ENCODE measurements at places on chromosomes 5 and 9.

GRCh38 chr9:133484671-133485437 is 6.0 kb upstream of the SLC2A6 start:
- no peak for DNase-seq

- DNase-seq = peak; percentile 97
These were observed 87.8 kb upstream of the TNFAIP8 start for GRCh38 chr5:119267958-119268386.

- no peak for DNase-seq
These were observed 6.4 kb downstream of the CEMIP2 start for GRCh38 chr9:71761938-71762353.

GRCh38 chr9:124812441-124812876 is 35.5 kb downstream of the OLFML2A start:
- DNase-seq = no peak

GRCh38 chr5:78920604-78921003 is 64.5 kb downstream of the ARSB start:
- DNase-seq = no peak

GRCh38 chr5:148808864-148809642 is 17.4 kb upstream of the ADRB2 start:
- DNase-seq = no peak

GRCh38 chr5:89556215-89556913 is 673.4 kb upstream of the MEF2C start:
- DNase-seq = no peak

DNA sequence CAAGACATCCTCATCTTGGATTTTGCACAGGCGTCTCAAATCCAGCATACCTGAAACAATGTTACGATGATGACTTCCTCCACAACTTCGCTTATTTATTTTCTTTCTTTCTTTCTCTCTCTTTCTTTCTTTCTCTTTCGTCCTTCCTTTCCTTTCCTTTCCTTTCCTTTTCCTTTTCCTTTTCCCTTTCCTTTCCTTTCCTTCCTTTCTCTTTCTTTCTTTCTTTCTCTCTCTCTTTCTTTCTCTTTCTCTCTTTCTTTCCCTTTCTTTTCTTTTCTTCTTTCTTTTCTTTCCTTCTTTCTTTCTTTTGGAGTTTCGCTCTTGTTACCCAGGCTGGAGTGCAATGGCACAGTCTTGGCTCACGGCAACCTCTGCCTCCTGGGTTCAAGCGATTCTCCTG is 20.1 kb downstream of the NDUFS4 start:
- DNase-seq = no peak

DNA sequence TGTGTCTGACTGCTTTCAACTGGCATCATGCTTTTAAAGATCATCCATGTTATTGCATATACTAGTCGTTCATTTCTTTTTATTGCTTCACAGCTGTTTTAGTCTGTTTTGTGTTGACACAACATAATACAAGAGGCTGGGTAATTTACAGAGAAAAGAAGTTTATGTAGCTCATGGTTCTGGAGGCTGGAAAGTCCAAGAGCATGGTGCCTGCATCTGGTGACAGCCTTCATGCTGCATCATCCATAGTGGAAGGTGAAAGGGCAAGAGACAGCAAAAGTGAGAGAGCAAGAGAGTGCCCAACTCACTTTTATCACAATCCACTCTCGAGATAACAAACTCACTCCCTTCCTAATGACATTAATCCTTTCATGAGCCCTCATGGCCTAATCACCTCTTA is 198.4 kb downstream of the NSG2 start:
- no peak for DNase-seq

- no peak for DNase-seq
These were observed 39.4 kb upstream of the HMCN2 start for GRCh38 chr9:130226112-130226511.

DNA sequence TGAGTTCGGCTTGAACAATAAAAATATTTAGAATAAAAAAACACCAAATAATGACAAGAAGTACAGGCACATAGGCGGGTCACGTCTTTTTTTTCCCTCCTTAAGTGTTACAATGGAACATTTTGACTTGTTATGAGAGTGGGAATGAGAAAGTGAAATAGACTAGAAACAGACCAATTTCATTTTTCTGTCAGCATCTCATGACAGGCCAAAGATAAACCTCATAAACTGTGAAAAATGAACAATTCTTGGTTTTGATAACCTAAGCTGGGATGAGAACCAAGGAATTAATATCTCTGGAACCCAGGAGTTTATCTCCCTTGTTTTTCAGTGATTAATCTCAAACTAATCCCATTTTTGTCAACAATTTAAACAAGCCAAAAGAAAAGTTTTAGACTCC is 299.5 kb downstream of the SLIT3 start:
- no peak for DNase-seq

- no peak for DNase-seq
These were observed 135.1 kb downstream of the SIL1 start for GRCh38 chr5:139062910-139063663.

- DNase-seq = no peak
These were observed 61.5 kb upstream of the RNU6ATAC start for GRCh38 chr9:134225816-134226215.

DNA sequence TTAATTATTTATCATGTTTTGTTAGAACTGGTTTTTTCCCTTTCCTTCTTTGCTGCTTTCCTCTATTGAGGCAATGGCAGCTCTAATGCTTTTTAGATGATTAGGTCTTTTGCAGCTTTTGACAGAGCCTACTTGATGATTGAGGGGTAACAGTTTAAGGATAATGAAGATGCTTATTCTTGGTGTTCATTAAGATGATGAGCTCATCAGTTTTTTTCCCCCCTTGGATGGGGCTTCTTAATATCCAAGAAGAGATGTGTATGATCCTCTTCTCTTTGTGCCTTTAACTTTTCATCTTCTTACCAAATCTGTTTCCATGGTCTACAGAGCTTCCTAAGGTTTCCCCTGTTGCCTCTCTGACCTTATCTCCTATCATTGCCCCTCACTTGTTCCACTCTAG is 15.8 kb downstream of the RBM27 start:
- no peak for DNase-seq

- no peak for DNase-seq
These were observed 198.8 kb downstream of the BNC2 start for GRCh38 chr9:16671591-16672137.

DNA sequence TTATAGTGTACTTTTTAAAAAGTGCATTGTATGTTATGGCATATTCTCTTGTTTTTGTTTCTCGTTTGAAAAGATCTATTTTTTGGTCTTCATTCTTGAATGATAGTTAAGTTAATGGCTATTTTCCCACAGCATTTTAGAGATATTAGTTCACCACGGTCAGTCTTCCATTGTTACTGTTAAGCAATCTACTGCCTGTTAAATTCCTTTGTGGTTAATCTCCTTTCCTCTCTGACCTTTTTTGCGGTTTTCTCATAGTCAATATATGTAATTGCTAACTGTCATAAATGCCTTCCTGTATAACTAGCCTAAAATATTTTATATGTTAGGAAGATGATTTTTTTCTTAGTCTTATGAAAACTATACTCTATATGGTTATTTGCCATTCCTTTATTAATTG is 250.8 kb upstream of the FBXL7 start:
- no peak for DNase-seq

DNA sequence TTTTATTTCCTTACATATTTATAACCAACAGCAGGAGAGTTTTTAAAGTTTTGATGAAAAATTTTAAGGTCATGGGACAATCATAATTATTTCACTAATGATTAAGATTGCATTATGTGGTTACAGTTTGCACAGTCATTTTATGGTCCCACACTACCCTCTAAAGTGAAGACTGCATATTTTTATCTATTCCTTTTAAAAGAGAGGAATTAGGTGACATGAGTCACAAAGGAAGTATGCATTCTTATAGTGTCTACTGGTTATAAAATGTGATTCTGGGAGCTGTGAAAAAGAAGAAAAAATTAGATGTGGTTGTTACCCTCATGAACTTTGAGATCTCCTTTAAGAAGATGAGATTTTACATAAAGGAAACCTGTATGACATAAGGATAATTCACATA is 87.9 kb upstream of the GRIA1 start:
- no peak for DNase-seq

GRCh38 chr9:129204840-129205239 is 26.8 kb upstream of the IER5L start:
- no peak for DNase-seq

DNA sequence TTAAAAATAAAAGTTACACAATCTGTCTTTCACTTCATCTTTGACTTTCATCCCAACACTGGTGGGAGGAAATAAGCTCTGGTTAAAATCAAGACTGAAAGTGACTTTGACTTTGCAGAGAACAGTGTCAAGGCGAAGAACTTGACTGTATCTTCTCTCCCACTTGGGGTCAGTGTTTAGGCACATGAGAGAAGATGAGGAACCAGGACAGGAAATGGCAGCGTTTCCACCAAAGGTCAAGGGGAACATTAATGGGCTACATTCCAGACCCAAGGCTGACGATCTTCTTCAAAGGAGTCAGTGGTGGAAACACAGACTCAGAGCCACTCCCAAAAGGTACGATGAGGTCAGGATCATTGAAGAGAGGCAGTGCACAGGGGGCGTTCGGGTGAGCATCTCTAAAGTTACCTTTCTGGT is 409.5 kb downstream of the ARHGEF28 start:
- no peak for DNase-seq

DNA sequence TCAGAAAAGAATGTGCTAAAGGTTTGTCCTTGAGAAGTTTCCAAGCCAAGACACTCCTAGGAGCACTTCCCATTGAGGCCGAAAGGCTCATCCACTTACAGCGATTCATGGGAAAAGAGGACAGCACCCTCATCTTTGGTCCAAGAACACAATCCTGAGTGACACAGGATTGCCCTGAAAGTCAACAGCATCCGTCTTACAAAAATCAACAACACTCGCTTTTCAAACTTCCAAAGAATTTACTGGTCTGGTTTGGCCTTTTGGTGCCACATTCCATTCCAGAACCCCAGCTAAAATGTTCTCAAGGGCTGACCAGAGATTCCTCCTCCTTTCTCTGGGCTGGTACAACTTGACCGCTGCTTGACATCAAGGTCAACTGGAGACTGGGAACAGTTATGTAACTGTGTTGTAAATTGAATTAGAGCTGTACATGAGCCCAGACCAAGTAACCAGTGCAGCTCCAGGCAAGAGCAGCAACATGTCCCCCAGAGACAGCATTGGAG is 415.8 kb upstream of the PIK3R1 start:
- DNase-seq = peak; percentile 79

- DNase-seq = no peak
These were observed 233.4 kb downstream of the DENND1A start for GRCh38 chr9:123696476-123696875.

DNA sequence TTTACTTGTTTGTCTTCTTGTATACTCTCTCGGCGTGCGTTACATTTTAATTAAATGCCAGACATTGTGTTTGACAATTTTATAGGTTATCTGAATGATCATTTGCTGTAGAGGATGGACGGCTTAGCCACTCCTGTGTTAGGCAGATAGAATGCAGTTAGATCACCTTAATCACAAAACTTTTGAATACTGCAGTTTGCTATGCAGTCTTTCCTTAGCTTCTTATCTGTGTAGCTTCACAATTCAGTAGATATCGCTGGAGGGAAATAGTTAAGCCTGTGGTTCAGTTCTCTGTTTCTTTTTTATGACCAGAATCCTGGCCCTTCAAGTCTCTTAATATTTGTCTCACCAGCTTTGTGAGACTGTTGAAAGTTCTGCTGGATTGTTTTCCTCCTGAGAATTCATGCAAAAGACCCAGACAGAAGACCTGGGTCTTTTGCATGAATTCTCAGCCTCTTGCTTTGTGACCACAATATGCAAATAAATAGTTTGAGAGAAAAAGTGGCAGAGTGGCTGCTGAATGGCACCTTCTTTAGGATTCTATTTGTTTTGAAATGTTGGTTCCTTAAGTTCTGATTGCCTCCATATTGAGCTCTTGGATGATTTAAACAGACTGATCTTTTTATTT is 40.2 kb downstream of the RASA1 start:
- no peak for DNase-seq

GRCh38 chr9:104177003-104177611 is 83.0 kb downstream of the SMC2 start:
- DNase-seq = no peak

GRCh38 chr5:177317959-177318377 is 6.3 kb upstream of the MXD3 start:
- no peak for DNase-seq

- no peak for DNase-seq
These were observed 160.2 kb downstream of the SSBP2 start for GRCh38 chr5:81590498-81591384.

GRCh38 chr9:16133556-16134227 is 580.8 kb downstream of the CCDC171 start:
- no peak for DNase-seq

DNA sequence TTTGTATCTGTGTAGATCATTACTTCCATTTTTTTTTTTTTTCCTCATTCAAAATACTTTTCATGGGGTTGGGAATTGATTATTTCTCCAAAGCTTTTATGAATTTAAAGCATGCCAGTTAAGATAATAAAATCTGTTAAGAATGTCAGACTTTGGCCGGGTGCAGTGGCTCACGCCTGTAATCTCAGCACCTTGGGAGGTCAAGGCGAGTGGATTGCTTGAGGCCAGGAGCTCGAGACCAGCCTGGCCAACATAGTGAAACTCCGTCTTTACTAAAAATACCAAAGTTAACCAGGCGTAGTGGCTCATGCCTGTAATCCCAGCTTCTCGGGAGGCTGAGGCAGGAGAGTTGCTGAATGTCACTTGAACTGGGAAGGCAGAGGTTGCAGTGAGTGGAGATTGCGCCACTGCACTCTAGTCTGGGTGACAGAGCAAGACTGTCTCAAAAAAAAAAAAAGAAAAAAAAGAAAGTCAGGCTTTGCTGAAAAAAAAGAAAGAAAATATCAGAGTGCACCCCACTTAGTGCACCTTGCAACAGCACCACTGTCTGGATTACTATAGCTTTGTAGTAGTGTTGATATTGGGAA is 18.5 kb downstream of the TBC1D2 start:
- no peak for DNase-seq

GRCh38 chr9:15300218-15300617 is 6.8 kb downstream of the TTC39B start:
- DNase-seq = no peak

- DNase-seq = no peak
These were observed 35.5 kb downstream of the UGT3A2 start for GRCh38 chr5:36031223-36031622.

DNA sequence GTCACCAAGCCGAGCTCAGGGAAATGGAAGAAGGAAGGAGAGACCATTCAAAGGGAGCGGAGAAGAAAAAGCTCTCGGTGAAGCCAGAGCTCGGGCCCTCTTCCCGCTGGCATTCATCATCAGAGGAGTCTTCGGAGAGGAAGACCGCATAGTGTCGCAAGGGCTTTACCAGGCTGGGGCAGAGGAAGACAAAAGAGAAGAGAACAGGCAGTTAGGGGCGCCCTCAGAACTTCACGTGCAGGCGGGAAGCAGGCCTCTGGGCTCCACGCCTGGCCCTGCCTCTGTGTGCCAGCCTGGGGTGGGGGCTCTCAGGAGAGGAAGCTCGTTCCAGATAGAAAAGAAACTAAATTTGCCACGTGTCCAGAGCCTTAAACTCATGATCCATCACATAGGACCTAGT is 31.7 kb downstream of the CRB2 start:
- DNase-seq = no peak

DNA sequence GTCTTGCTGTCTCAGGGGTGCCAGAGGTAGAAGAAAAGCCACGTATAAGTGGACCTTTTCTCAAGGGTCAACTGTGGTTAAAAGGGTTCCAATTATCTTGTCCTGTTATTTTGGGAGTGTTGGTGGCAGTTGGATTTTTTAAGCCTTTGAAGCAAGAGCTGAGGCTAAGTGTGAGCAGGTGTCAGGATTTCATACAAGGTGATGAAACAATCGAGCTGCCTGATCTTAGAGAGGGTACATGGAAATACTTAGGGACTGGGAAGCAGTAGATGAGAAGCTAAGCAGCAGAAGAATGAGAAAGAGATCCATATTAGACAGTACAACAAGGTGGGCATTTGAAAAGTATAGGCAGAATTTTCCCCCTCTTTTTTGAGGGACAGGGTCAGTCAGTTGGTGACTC is 23.6 kb downstream of the FOCAD start:
- DNase-seq = no peak

All from coronary artery (tissue), 2 donors.